Renal cortical epithelial cell (primary cell): ENCODE measurements at places on chromosomes 2 and 18.

DNA sequence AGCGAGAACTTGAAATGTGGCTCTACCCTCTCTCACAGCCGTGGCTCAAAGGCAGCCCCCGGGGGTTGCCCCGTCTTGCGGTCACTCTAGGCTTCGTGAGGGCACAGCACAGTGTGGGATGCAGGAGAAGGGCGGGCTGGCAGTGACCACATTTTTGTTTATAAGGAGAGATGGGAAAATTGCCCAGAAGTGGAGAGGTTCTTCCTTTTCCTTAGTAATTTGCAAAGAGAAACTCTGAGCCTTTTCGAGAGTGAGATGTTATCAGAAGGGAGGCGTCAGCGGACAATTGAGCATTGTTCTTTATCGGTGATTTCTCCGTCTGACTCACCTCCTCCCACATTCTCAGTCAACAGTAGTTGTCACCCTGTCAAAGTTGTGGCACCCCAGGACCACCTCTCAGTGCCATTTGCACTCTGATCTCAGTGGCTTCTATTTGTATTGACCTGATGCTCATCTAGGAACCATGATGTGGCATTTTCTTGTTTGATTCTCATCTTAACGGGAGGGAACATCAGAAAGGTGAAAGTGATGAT is 89.6 kb downstream of the ACAA2 start:
- DNase-seq: peak; percentile 16

DNA sequence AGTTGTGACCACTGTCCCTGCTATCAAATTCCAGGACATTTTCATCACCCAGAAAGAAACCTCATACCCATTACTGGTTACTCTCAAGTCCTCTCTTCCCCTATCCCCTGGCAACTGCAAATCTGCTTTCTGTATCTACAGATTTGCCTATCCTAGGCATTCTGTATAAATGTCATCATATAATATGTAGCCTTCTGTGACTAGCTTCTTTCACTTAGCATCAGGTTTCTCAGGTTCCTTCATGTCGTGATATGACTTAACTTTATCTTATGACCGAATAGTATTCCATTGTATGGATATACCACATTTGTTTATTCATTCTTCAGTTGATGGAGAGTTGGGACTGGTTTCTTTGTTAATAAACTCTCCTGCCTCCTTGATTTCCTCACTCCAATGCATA is 60.5 kb downstream of the PMAIP1 start:
- no peak for DNase-seq

DNA sequence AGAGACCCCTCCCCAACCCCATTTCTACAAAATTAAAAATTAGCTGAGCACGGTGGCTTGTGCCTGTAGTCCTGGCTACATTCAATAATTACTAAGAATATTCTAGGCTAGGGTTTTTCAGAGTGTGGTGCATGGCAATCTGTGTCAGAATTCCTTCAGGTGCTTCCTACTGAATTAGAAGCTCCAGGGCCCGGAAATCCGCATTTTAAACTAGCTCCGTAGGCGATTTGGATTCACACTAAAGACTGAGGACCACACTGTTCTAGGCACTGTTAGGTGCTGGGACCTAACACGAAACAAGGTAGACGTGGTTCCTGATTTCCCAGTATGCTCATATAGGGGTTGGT is 628 bp upstream of the ZFAND2B start:
- no peak for DNase-seq

GRCh38 chr2:109395494-109396201 is 218.1 kb downstream of the SEPTIN10 start:
- no peak for DNase-seq

DNA sequence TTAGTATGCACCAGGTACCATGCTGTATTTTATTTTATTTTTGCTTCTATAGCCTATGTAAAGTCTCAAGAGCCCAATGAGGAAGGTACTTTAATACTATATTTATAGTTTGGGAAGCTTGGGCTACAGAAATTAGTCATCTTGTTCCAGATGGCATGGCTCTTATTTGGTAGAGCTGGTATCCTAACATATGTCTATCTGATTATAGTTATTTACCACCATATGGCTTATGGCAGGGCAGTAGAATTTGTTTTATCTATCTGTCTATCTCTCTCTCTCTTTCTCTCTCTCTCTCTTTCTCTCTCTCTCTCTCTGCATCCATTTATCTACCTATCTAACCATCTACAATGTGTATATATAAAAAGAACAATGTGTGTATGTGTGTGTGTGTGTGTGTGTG is 1293.7 kb upstream of the SLC39A10 start:
- DNase-seq: no peak

GRCh38 chr2:86223927-86224560 is 24.8 kb downstream of the MRPL35 start:
- no peak for DNase-seq

GRCh38 chr2:194545978-194546377 is 1111.0 kb upstream of the SLC39A10 start:
- DNase-seq: peak; percentile 38

- DNase-seq: no peak
Measured at GRCh38 chr2:190807886-190808285, 72.7 kb upstream of the GLS start.

GRCh38 chr2:238568455-238569440 is 142.0 kb downstream of the ASB1 start:
- DNase-seq: no peak

DNA sequence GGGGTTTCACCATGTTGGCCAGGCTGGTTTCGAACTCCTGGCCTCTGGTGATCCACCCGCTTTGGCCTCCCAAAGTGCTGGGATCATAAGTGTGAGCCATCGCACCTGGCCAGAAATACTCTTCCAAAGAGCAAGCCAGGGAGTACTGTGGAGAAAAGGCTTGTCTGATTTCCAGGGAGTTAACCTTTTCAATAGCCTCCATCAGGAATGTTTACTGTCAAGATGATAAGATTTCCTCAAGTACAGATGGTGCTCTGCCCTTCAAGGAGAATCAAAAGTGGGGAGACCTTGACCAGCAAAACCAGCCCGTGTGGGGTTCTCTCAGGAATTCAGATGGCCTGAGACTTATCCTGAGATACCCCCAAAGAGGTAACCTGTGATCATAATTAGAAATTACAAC is 237.2 kb downstream of the PRKCE start:
- DNase-seq: no peak

DNA sequence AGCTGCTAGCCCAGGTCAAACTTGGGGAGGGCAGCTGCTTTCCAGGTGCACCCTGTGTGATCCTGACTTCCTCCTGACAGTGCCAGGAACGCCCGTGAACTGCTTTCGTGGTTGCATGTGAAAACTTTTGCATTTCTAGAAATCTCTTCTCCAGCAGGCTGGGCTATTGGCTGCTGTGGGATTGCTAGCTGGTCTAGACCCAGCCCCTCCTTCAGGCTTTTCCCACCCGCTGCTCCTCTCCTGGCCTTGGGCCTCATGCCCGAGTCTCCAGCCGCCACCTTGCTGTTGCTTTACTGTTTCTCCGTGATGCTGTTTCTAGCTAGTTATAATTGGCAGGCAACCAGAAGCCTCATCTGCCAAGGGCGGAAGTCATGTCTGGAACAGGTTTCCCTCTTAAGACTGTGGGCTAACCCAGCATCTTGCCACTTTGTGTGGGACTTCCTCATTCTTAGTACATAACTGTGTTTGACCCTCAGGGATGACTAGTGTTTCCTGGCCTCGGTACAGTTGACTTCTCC is 27.0 kb upstream of the MGAT4A start:
- DNase-seq: peak; percentile 97
